ENCODE measurements at places on chromosomes 6 and 20.

DNA sequence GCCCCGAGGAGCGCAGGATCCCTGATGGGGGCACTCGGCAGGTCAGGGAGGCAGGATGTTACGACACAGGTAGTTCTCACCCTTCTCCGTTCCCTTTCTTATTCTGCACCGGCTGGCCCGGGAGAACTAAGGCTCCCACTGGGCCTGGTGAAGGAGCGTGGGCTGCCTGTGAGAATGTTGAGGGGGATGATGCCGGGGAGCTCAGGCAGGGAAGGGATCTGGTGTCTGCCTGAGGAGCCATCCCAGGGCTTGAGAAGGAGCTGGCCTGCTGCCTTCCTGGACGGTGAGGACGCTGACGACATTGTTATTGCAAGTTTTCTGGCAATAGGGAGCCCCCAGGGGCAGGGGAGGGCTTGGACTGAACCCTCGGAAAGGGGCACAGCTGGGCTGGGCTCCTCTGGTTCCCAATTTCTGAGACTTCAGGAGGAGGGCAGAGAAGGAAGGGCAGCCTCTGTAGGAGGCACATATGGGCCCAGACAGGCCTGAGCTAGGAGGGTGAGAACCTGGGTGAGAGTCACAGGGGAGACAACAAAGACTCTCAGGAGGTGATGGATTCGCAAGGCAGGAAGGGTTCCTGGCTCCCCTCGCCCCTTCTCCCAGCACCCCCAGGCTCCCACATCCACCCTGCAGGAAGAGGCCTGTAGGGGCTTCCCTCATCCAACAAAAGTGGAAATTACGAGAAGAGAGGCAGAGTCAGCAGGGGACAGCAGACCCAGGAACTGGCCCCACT lies 32.8 kb downstream of the CYP21A2 start:
- no peak for DNase-seq

DNA sequence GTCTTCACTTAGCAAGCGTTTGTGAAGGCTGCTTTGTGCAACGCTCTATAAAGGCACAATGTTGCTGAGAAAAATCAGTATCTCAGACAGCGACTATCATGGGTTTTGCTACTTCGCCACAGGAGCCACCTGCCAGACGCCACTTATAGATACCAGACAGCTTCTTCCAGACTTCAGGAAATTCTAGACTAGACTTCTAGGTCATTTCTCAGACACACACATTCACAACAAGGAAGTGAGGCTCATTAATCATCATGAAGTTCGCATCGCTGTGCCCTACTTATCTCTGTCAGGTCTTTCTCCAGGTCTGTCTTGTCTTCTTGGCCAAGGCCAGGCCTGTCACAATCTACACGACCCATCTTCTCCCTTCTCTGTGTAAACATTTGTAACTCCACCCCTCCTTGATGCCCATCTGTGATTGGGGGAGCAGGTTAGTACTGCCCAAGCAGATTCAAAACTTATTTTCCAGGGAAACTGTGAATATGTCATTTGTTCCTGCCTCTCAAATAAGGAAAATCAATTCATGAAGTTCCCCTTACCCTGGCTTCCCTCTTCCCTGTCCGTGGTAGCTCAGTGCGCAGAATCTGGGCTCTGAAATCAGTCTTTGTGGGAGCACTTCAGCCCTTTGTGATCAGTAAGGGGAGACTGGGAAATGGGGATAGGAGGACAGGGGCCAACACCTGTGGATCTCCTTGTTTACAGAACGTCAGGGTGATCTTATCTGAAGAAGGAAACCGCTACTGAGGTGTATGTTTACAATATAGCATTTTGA lies 115.5 kb downstream of the TNFAIP3 start:
- DNase-seq: peak; percentile 85

GRCh38 chr20:63057171-63058117 lies 50.7 kb upstream of the BHLHE23 start:
- DNase-seq: peak; percentile 22

DNA sequence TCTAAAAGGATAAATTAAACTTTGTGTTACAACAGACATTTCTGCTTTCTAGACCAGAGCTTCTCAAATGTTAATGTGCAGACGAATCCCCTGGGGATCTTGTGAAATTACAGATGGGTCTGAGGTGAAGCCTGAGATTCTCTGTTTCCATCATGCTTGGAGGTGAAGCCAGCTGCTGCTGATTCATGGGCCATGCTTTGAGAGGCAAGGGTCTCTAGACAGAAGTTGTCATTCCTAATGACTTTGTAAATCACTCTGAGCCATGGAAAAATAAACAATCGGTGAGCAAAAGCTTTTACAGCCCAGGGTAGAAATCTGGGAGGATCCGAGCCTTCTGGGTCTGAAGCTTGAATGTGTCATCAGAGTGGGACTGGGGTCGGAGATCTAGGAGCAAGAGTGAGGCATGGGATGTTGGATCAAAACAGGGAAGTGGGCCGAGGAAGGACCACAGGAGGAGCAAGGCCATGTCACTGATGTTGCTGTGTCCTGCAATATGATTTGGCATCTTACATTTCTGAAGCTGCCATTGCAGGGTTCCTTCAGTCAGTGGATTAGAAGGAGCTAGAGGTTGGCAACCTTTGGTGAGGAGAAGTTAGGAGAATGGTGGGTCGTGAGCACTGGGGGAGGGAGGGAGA lies 77.3 kb downstream of the TRMT11 start:
- peak; percentile 74 for DNase-seq

DNA sequence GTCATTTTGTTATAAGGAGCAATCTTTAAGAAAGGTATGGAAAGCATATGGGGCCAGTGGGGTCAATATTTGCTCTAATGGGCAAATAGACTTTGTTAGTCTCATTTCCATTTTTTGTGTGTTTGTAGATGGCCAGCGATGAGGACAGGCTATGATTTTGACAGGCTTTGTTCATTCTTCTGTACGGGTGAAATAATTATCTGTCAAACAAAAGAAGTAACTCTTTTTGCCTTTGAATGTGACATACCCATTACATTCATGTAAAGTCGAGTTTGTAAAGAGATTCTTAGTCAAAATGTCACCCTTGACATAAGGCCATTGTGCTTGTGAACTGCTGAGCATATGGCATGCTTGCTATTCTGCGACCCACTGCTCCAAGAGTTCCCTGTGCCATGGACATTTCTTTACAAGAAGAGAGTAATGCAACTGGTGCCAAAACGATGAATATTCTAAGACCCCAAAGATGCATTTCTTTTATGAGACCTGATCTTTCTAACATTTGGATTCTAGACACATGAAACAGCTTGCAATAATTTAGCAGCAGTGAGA lies 38.2 kb upstream of the JAG1 start:
- DNase-seq: no peak

DNA sequence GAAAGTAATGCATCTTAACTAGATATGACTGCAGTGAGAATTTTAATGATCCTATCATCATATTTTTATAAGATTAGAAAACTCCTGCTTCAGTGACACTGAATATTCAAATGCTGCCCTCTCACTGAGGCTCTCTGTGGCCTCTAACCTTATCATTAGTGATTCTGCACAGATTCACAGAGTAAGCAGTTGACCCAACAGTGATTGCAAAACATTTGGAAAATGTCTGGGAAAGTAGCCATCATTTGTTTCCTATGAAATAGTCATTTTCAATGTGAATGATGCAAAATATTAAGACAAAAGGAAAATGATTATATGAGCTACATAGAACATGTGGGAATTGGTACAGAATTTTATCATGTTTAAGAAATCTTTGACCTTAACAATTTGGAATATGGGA lies 210.3 kb downstream of the TBX18 start:
- no peak for DNase-seq

DNA sequence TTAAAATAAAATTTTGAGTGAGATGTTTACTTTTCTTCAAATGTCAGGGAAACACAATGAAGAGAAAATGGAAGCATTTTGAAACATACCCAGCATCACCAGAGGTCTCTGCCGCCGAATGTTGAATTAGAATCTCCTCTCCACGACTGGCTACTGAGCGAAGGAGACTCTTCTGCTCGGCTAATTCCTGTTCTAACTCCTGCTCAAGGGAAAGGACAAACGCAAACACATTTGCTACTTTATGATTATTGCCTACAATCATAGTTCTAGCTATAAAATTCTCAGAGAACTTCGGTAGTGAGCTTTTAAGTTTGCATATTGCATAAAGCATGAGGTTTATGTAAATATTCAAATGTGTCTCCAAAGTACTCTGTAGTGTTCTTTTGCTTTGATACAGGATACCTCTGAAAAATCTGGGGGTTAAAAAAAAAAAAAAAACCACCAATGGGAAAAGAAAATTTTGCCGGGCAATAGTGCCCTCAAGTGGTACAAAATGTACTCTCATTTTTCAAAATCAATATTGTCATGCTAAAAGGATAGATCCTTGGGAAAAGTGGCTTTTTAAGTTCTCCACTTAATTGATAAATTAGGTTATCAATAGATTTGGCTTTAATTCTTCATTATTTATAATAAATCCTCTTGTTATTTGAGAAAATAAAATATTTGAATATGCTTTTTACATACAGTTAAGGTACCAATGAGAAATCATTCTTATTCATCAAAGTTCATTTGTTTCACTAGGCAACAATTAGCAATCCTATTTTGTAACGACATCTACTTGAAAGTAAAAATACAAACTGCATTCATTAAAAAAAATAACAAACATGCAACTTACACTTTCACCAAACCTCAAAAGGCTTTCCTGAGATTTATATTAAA lies 369.0 kb downstream of the SYNE1 start:
- no peak for DNase-seq

GRCh38 chr6:145883263-145883662 lies 68.7 kb upstream of the FBXO30 start:
- DNase-seq: no peak

DNA sequence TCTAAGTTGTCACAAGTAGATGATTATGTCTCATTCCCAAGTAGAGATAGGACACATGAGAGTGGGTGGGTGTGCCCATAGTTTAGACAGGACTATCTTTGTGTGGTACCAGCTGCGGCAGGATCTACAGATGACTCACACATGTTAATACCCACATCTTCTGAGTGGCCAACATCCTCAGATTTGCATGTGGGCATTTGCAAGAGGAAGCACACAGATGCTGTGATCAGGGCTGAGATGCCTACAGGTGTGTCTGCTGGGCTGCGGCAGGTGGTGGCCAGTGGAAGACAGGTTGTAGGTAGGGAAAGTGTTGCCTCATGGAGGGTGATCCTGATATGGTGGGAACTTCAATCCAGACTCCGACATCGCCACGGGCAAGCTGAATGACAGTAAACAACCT lies 50.8 kb downstream of the UTRN start:
- DNase-seq: no peak

DNA sequence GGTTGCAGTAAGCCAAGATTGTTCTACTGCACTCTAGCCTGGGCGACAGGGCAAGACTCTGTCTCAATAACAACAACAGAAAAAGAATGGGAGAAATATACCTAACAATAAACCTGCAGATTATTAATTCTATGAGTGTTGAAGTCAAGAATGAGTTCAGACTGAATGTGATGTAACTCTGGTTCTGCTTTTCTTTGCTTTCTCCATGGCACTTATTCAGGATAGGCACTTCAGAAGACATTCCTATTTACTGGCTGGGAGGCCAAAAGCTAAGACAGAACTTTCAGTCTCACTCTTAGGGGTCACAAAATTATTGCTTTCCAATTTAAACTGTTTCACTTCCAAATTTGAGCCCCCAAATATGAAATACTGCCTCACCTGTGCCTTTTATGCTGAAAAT lies 15.7 kb upstream of the PRIM2 start:
- DNase-seq: no peak

GRCh38 chr20:2705931-2706645 lies 13.5 kb downstream of the EBF4 start:
- peak; percentile 49 for DNase-seq

DNA sequence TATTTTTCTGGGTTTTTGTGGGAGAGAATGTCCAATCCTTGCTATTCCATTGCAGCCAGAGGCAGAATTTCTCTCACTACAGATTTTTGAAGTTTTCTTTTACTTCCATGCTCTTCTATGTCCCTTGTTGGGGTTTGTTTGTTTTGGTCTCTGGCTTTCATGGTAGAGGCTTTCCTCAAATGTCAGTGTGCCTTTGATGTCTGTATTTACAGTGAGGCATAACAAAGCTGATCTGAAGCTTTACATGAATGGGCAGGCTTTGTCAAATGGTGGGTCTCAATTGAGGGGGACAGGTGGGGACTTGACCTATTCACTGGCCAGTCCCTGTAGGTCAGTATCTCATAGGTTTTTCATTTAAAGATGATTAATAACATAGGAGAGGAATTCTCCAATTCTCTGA lies 8.6 kb upstream of the CARMIL1 start:
- DNase-seq: no peak

DNA sequence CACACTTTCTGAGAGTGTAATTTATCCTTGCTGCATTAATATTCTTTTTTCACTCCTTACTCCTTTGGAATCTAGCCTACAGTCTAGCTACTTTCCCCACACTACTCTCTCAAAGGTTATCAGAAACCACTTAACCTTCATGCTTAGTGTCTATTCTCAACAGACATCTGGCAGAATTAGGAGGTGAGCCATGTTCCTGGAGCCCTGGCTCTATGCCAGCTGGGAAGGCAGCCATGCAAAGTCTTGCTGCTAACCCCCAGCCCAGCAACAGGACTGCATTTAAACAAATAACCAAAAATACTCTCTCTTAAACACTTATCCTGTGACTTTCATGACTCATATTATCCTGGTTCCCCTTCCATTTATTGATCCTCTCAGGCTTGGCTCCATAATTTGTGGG lies 260.2 kb downstream of the BCKDHB start:
- no peak for DNase-seq

GRCh38 chr6:163298079-163298830 lies 116.3 kb upstream of the QKI start:
- DNase-seq: no peak

DNA sequence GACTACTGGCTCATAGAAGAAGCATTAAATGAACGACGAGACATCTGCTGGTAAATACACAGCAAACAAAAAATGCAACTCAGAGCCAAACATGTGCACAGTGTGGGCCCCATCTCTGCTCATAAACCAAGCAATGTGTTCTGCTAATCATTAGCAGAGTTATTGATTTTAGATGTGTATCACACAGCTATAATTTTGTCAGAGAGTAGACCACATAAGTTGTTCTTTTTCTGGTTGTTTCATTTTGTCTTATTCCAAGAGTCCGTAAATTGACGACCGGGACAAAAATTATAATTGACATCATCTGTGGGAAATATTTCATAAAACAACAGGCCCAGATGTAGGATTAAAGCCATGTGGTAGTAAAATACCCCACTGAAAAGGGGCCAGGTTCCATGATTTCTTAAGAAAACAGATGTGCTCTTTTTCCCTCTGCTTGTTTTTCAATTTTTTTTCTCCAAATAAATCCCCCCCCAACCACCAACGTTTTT lies 423.6 kb downstream of the HAO1 start:
- no peak for DNase-seq

GRCh38 chr6:134797400-134798113 lies 152.3 kb downstream of the ALDH8A1 start:
- DNase-seq: no peak

DNA sequence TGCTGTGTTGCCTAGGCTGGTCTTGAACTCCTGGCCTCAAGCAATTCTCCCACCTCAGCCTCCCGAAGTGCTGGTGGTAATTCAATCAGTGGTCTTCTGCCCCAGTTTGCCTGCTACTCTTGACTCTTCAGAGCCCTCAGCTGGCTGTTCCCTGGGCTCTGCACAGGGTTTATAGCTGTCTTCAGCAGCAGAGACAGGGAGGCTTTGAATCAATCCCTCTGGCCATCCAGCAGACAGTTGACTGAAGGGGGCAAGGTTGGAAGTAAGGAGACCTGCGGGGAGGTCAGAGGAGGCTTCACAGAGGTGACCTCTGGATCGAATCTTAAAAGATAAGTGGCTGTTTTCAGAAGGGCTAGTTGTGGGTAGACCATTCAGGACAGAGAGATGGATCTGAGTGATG lies 26.0 kb upstream of the KIF3B start:
- DNase-seq: no peak
